ENCODE measurements at places on chromosomes 2 and 18. TPM values are rescaled to one million over a fixed set of nuclear protein-coding genes. Genes with fewer than 3 reads are reported as not detected.

DNA sequence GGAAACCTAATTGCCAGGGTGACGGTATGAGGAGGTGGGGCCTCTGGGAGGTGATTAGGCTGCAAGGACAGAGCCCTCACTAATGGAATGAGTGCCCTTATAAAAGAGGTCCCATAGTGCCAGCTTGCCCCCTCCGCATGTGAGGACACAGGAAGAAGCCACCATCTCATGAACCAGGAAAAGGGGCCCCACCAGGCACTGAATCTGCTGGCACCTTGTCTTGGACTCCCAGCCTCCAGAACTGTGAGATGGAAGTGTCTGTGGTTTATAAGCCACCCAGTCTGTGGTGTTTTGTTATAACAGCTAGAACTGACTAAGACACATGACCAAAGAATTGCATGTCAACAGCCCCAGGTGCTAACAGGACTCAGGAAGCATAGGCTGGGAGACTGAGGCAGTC is 214.3 kb downstream of the MGAT5 start:
- no peak for DNase-seq

GRCh38 chr18:68660354-68661183 is 54.3 kb downstream of the TMX3 start:
- DNase-seq = no peak

- DNase-seq = no peak
These were observed 235.1 kb downstream of the SEPTIN10 start for GRCh38 chr2:109378682-109379081.

GRCh38 chr2:187855689-187856088 is 301.5 kb upstream of the TFPI start:
- no peak for DNase-seq

KATNAL2 gene
- 2.3 TPM for polyA plus RNA-seq

FBXO36 gene
- polyA plus RNA-seq = 2.6 TPM

DNA sequence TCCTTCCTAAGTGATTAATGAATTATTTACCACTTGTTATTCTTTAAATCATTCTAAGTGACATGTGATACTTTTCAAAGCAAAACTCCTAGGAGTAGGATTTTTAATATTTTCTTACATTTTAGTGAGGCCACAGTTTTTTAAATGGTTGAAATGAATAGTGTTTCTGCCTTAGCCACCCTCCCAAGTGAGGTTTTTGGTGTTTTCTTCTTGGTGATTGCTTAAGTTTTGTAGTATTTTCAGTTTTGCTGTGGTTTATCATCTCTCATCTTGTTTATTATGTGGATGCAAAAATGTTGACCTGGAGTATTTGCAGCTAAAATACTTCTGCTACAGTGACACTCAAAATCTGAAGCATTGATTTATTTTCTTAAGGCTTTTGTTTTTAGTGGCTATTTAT is 9.8 kb downstream of the AFTPH start:
- no peak for DNase-seq

GRCh38 chr18:12345491-12346239 is 31.4 kb downstream of the AFG3L2 start:
- no peak for DNase-seq

DNA sequence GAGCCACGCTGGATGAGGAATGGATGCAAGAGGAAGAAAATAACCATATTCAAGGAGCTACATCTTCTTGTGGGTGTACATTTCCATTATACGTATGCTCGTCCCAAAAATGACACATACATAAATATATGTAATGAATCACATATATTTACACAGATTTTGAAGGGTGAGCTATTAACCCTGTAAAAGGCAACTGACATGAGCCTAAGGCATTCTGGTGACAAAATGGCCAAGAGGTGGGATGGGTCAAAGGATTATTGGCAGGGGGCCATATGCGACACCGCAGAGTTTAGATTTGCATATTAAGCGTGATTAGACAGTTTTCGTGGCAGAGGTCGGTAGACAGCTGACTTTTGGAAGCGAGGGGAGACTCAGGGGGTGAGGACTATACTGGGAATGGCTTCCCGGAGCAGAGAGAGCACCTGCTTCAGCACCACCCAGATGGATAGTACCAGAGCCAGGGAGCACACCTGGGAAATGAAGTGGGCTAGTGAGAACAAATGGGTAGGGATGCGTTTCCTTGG is 431 bp upstream of the CNRIP1 start:
- DNase-seq = peak; percentile 24

CDCA7 gene
- polyA plus RNA-seq = 75.9 TPM

- DNase-seq = no peak
These were observed 24.5 kb downstream of the PTPN18 start for GRCh38 chr2:130380096-130380934.

GRCh38 chr2:221060376-221060775 is 511.7 kb downstream of the EPHA4 start:
- DNase-seq = no peak

DNA sequence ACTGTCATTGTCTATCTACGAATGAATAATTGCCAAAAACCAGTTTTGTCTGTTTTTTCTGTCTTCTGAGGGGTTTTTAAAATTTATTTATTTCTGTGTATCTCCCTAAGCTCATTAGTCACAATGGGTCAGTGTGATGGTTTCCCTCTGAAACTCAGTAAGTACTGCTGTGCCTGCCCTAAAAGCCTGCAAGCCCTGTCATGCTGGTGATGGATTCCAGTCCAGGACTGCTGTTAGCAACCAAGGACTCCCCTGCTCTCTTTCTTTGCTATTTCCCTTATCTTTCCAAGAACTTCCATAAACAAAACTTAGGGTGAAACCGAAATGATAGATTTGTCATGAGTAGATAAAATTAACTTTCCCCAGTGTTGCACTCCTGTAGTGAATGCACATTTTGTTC is 11.8 kb upstream of the DSG2 start:
- DNase-seq = no peak

GRCh38 chr2:38572167-38572566 is 30.6 kb downstream of the HNRNPLL start:
- no peak for DNase-seq

PRKCE gene
- polyA plus RNA-seq = 13.0 TPM

- no peak for DNase-seq
These were observed 284.4 kb downstream of the AFF3 start for GRCh38 chr2:99857867-99858444.

- DNase-seq = no peak
These were observed 39.8 kb upstream of the CAB39 start for GRCh38 chr2:230672836-230673235.

DNA sequence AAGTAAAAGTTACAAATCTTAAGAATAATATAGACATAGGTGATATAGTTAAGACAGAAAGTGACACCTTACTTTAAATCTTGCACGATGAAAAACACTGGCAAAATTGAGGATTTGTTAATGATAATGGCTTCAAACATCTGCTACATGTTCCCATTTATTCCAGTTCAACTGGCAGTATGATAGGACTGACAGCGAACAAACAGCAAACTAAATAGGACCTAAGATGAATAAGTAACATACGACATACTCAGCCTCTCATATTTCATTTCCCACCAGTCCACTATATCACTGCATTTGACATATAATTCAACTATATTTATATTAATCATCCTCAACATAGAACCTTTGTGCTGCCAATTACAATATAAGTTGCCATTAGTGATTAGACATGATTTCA is 36.3 kb downstream of the ACVR1C start:
- DNase-seq = no peak

ANKRD62 gene
- 0.01 TPM for polyA plus RNA-seq

GRCh38 chr2:98457045-98457696 is 12.5 kb downstream of the INPP4A start:
- no peak for DNase-seq

DNA sequence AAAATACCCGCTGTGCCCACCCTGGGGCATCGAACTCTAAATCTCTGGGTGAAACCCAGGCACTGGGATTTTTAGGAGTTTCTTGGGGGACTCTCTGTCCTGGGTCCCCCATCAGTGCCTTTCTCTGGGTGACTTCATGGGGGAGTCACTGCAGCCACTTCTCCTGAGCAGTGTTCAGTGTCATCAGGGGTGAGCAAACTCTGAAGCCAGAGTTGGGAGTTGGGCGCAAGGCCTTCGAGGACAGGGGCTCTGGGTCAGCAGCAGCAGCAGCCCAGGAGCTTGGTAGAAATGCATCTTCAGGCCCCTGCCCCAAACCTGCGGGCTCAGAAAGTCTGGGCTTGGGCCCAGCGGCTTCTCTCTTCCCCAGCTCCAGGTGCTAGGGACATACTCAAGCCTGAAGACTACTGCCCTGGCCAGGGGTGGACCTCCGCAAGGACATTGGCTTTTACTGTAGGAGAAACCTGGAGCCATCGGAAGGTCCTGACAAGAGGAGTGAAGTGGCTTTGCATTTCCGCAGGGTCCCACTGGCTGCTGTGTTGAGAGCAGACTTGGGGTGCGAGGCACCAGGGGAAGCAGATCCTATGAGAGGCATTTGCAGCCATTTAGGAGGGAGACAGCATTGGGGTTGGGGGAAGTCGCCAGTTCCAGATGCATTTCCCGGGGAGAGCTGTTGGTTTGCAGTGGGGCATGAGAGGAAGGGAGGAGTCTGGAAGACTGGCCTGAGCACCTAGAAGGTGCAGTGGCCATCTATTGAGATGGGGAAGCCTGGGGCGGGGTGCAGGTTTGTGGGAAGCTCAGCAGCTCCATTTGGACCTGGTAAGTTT is 51.5 kb upstream of the FAHD2A start:
- DNase-seq = no peak

GKN2 gene
- polyA plus RNA-seq = 0.10 TPM

HTR2B gene
- 6.7 TPM for polyA plus RNA-seq

GRCh38 chr2:3149441-3150217 is 228.0 kb downstream of the EIPR1 start:
- no peak for DNase-seq

- no peak for DNase-seq
These were observed 60.0 kb upstream of the PXDN start for GRCh38 chr2:1804351-1804771.

GRCh38 chr18:22088996-22089640 is 80.3 kb upstream of the GATA6 start:
- DNase-seq = no peak

DNA sequence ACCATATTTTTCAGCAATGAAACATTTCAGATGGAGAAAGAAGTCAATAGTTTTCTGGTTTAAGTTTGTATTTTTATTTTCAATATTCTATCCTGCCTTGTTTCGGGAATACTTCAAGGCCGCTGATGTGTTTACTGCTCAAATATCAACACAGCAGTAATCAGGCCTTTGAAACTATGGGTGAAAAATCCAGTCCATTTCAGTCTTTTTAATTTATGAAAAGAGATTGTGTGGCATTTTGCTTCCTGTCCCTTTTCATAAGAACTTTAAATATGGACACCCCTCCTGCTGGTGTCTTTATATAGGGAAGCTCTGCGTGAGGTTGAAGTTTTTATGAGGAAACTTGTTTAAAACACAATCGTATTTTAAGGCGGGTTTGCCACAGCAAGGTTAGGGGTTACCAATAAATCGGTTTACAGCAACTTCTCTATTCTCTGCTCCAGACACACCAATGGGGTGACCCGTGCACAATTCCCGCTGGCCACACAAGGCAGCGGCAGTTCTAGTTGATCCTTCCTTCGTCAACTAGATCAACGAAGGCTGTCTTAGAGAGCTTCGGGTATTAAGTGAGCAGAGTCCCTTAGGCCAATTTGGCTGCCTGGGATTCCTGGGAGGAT is 1.2 kb upstream of the TANC1 start:
- no peak for DNase-seq

- DNase-seq = no peak
These were observed 194.1 kb downstream of the ANAPC1 start for GRCh38 chr2:111689941-111690340.

- no peak for DNase-seq
These were observed 18.7 kb upstream of the ATOH8 start for GRCh38 chr2:85734942-85735608.

GRCh38 chr18:49768051-49768391 is 45.3 kb downstream of the ACAA2 start:
- DNase-seq = peak; percentile 67

GRCh38 chr2:128377071-128377910 is 58.6 kb upstream of the HS6ST1 start:
- DNase-seq = no peak

- no peak for DNase-seq
These were observed 676 bp downstream of the KLHL23 start for GRCh38 chr2:169734169-169734847.

DNA sequence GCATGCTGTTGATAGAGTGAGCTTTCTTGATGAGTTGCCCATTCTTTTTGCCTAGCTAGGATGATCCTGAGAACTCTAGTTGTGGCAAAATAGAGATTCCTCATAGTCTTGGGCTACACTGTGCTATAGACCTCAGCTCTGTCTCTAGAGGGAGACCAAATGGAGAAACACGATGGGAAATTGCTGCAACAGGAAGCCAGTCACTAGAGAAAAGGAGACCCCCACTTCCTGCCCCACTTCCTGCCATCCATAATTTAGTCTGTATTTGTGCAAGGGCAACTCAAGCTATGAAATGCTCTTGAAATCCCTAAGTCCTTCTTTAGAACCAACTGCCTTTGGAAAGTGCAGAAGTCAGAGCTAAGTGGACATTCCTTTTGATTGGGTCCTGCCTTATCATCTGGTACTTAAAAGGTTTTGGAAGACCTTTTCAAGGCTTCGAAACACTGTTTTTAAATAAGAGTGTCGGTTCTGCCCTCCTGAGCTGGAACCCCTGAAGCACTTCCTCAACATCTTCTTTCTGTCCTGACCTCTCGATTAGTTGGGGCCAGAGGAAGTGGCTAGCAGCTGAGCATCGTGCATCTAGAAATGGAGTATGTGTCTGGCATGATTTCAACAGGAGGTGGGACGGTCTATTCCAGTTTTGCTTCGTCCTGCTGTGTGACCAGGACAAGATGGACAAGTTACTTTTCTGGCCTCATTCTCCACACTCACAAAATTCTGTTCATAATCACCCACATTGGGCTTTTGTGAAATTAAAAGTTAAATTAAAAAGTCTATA is 8.6 kb upstream of the KCNE4 start:
- DNase-seq = no peak

INSIG2 gene
- 30.0 TPM for polyA plus RNA-seq

DNA sequence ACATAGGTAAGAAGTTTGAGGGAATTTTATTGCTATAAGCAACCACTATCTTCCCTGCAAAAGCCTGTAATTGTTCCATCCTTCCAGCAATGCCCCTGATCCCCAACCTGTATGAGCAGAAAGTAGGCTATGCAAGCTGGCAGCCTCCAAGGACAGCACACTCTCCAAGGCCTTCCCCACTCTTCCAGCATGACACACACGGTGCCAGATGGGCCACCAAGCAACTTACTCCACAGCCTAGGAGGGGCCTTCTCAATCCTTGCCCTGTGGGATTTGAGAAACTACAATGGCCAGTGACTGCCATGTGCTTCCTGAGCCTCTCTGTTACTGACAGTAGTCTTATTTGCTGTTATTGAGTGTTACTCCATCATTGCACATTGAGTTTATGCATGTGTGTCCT is 137.5 kb downstream of the ACTR3 start:
- DNase-seq = no peak

Measured in large intestine (tissue), 12 donors.